ENCODE measurements at places on chromosomes 16 and 17.

DNA sequence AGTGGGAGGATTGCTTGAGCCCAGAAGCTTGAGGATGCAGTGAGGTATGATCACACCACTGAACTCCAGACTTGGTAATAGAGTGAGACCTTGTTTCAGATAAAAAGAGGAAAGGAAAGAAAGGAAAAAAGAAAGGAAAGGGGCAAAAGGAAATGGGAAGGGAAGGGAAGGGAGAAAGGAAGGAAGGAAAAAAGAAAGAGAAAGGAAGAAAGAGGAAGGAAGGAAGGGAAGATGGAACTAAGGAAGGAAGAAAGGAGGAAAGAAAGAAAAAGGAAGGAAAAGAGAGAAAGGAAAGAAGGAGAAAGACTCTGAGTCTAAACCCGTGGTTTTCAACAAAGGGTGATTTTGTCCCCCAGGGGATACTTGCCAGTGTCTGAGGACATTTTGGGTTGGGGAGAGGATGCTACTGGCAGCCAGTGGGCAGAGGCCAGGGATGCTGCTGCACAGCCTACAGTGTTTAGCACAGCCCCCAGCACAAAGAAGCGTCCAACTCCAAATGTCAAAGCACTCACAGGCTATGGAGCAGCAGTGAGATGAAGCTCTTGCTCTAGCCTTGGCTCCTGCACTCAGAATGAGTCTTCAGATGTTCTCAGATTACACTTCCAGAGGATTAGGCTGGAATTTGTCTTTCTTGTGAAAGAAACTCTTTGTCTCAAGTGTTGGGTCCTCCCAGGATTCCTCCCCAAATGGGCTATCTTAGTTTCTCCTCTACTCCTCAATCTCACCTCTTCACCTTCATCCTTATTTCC, 64.2 kb downstream of the BMERB1 start:
- no peak for DNase-seq

- peak; percentile 43 for DNase-seq
Observed at GRCh38 chr16:87344931-87345631, 27.9 kb upstream of the C16orf95 start.

- peak; percentile 66 for DNase-seq
Observed at GRCh38 chr17:18960803-18961511, 9.0 kb downstream of the SLC5A10 start.

- DNase-seq = no peak
Observed at GRCh38 chr17:81277421-81277820, 17.7 kb downstream of the SLC38A10 start.

GRCh38 chr17:11332706-11333105, 91.7 kb downstream of the SHISA6 start:
- no peak for DNase-seq

DNA sequence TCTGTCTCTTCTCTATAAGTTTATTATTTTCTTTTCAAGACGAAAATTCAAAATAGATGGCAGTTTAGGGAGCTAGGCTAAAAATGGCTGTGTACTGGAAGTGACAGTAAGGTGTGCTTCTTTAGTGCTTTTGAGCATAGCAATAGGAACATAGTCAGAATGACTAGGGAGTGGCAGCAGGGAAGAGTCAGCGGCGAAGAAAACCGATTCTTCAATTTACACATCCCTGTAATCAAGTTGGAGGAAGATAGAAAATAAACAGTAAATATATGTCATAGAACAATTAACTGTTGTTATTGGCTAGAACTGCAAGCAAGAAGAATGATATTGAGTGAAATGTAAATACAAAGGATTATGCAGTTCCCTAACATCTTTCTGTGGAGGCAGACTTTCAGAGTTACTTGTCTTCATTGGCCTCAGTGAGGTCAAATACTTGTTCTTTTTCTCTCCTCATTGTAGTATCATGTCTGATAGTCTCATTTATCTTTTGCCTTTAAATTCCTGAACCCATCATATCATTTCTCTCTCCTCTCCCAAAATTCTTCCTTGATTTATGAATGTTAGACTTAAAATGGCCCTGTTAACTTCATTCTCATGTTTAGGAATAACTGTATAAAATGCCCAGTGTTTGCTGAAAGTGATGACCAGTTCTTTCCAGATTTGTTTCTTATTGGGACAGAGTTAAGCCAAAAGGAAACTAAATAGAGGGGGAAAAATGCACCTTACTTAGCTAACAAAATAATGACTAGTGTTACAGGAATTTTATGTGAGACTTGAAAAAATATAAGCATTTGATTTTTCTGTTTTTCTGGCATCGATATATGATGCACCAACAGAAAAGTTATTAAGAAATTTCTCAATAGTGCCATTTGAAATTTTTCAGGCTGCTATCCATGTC, 211.4 kb downstream of the BCAS3 start:
- DNase-seq = no peak

- DNase-seq = no peak
Observed at GRCh38 chr16:85362443-85362842, 250.2 kb upstream of the CIBAR2 start.

- DNase-seq = no peak
Observed at GRCh38 chr17:81489012-81489997, 23.3 kb downstream of the ACTG1 start.

Measured in activated naive CD4-positive, alpha-beta T cell (primary cell).